ENCODE measurements at places on chromosomes 4 and X.

DNA sequence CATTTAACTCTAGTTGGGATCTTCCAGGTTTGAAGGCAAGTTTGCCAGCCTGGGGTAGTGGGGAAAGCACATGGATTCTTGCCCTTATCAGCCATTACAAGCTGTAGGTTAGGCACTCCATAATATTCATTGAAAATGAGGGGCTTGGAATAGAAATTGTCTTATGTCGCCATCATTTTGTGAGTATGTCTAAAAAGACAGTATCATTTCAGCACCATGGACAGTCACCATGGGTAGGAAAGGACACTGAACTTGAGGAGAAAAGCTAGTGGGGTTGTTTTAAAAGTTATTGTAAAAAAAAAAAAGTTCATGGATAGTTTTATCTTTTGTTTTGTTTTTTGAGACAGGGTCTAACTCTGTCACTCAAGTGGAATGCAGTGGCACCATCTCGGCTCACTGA lies 356.1 kb downstream of the HNRNPD start:
- DNase-seq = no peak

DNA sequence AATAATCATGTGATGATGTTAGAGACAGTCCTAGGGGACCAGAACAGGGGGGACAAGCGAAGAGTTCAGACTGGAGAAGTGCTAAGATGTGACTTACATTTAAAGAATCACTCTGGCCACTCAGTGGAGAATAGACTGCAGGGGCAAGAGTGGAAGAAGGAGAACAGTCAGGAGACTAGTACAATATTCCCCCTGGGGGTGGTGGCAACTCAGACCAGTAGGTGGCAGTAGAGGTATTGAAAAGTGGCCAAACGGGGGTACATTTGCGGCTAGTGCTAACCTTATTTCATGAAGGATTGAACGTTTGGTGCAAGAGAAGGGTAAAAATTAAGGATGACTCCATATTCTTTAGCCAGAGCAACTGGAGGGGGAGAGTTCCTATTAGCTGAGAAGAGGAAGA lies 2.7 kb upstream of the BMX start:
- DNase-seq = peak; percentile 49

DNA sequence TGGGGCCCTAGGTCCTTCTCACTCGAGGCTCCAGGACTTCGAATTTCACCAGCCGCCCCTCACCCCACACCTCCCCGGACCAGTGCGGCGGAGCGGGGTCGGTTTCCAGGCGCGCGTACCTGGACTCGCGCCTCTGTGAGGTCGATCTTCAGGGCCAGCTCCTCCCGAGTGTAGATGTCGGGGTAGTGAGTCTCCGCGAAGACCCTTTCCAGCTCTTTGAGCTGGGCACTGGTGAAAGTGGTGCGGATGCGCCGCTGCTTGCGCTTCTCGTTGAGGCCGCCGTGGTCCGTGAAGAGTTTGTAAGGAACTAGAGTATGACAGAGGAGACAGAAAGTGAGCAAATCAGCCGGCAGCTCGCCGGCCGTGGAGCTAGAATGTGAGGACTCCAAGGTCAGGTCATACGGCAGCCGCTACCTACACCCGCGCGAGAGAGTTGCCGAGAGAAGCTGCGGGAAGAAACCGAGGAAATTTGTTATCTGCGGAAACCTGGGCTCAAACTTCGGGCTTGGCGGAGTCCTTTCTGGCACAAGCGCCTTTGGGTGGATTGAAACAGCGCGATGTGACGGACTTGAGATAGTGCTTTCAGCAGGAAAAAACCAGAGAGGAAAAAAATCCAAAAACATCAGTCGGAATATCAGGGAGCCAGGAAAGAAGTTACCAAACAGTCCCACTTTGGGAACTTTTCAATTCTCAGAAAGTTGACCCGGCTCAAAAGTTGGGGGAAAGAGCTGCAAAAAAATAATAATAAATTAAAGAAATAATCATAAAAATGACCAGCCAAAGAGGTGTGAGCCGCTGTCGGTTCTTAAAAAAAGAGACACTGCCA lies 1.1 kb downstream of the PHOX2B start:
- DNase-seq = no peak

- no peak for DNase-seq
Observed at GRCh38 chr4:84451546-84451945, 47.5 kb downstream of the NKX6-1 start.

- DNase-seq = no peak
Observed at GRCh38 chrX:17692709-17693346, 44.5 kb upstream of the SCML1 start.

DNA sequence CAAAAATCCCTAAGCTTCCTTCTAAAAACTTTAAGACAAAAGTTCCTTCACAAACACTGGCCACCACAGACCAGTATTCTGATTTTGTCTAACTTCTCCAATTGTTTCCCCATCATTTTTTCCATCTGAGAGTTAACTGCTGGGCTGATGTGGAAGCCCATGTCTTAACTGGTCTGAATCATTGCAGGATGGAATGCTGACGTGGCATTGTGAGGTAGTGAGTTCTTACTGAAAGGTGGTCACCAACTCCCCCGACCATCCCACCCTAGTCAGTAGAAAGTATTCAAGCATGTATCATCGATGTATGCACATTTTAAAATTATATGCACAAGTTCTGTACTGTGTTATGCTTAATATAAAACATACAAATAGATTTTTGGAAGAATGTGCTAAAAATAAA lies 99.1 kb upstream of the SMIM10 start:
- no peak for DNase-seq

DNA sequence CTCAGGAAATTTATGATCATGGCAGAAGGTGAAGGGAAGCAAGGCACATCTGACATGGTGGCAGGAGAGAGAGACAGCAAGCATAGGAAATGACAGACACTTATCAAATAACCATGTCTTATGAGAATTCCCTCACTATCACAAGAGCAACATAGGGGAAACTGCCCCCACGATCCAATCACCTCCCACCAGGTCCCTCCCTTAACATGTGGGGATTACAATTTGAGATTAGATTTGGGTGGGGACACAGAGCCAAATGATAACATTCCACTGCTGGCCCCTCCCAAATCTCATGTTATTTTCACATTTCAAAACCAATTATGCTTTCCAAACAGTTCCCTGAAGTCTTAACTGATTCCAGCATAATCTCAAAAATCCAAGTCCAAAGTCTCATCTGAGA lies 8.2 kb upstream of the TMA16 start:
- no peak for DNase-seq

DNA sequence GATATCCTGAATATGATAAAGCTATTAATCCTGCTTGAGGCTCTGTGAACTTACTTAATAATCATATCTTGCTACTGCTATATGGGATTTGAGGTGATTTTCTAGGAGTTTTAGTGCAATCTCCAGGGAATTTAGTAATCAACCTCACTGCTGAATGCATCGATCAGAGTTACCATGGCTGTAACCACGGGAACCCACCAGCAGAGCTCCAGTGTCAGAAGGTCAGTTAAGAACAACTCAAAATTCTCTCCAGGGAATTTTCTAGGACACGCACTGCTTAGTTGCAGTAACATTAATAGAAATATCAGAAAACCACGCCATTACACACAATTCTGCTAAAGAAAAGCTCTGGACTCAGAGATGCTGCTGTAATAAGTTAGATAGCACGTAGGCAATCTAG lies 1477.2 kb upstream of the TENM3 start:
- no peak for DNase-seq

DNA sequence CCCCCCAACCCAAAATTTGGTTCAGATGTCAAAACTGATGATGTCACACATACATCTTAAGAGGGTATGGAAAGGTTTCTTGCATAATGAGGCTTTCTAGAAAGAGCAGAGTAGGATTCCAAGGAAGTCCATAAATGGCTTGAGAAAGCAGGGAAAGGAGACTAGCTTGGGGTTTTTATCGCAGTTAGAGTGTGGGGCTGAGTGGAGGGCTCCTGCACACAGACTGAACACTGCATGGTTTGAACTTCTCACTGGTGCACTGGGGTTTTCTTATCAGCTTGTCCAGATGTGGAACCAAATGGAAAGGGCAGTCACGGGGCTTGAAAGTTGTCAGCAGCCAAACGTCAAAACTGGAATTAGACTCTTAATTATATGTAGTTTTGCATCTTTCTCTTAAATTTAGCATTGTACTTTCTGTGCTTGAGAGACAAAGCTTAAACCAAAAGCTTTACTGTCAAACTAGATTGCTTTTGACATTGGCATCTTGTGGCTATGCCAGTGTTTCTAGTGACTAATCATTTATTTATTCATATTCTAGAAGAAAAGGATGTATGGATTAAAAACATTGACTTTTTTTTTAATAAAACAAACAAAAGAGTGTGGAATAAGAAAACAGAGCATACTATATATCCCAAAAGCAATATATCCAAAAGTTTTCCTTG lies 78.3 kb upstream of the STIM2 start:
- DNase-seq = no peak

GRCh38 chrX:70508296-70508911 lies 63.8 kb downstream of the DLG3 start:
- DNase-seq = no peak

- peak; percentile 7 for DNase-seq
Observed at GRCh38 chr4:106369456-106370060, 980 bp upstream of the GIMD1 start.

GRCh38 chr4:10971800-10972401 lies 287.3 kb upstream of the CLNK start:
- no peak for DNase-seq

DNA sequence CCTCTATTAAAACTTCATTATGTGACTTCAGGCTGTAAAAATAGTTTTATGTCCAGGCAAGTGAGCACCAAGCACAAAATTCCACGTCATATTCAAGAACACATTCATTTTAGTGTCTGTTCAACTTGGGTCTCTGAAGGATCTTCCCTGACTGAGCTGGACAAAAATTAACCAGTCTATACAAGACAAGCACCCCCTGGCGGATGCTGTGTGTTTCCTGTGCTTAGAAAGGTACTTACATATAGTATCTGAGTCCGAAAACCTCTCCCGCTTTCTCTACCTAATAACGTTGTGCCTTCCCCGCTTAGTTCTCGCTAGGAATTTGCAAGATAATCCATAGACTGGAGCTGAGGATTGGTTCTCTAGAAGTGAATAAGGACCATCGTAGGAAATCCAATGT lies 2214.5 kb upstream of the TENM3 start:
- no peak for DNase-seq

DNA sequence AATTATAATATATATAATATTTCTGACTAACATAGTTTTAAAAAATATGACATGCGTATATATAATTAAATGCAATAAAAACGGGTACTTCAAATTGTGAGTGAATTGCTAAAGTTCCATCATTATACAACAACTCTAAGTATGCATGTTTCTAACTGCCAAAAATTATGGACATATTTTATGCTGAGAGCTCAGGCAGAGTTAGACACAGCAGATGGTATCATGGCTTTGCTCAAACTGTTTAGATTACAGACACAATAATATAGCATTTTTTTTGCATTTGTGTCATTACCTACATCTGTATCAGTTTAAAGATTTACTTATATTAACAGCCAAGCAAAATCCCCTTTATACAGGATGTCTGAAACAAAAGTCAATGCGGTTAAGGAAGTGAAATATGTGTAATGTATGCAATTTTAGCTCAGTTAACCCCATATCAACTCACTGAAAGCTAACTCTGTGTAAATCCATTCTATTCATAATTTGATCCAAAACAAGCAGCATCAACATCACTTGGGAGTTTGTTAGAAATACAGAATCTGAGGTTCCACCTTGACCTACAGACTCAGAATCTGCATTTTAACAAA lies 119.1 kb upstream of the CNKSR2 start:
- DNase-seq = no peak

Measured in CD4-positive, alpha-beta T cell treated with Interleukin-12 subunit alpha and Interleukin-12 subunit beta, for 1 hour (primary cell).